Stimulated activated CD8-positive, alpha-beta memory T cell treated with anti-CD3 and anti-CD28 coated beads, Interleukin-15, amount 100 ng/mL, for 4 hours (primary cell): ENCODE measurements at places on chromosomes 5 and 9.

DNA sequence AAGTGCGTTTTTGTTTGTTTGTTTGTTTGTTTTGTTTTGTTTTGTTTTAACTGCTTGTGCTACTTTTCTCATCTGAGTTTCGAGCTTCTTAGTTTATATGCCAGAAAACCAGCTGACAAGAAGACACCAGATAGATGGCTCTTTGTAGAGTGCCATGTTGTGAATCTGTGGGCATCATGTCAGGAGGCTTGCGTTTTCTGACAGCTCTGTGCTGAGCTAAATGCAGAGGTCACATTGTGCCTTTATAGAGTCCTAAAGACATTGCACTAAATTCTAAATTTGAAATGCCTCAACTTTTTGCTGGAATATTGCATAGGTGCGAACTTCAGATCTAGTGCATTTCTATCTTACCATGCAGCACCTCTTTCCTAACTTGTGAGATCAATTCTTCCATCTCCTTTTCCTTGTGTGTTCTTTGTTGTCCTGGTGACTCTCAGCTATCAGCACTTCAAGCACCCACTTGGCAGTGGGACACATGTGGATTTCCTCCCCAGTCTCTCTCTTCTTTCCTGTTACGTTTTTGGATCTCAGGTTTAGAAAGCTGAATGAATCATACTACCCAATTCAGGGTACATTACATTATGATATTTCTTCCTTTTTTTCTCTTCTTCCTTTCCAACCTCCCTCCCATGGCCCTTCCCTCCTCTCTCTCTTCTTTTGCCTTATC lies 379.0 kb upstream of the RPS23 start:
- no peak for DNase-seq

- no peak for DNase-seq
Measured at GRCh38 chr5:65728218-65728617, 6.2 kb downstream of the NLN start.

GRCh38 chr5:157400741-157401495 lies 59.1 kb upstream of the NIPAL4 start:
- DNase-seq: no peak

DNA sequence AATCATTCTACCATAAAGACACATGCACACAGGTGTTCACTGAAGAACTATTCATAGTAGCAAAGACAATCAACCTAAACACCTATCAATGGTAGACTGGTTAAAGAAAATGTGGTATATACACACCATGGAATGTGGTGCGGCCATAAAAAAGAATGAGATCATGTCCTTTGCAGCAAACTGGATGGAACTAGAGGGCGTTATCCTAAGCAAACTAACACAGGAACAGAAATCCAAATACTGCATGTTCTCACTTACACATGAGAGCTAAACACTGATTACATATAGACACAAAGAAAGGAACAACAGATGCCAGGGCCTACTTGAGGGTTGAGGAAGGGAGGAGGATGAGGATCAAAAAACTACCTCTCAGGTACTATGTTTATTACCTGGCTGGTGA lies 103.8 kb downstream of the DRD1 start:
- DNase-seq: no peak

- no peak for DNase-seq
Measured at GRCh38 chr9:76620996-76621395, 143.2 kb upstream of the PCA3 start.
